ENCODE measurements at places on chromosomes 12 and 14.
A peak's percentile ranks its signal among the peaks of the same experiment; 100 is the strongest.

- no peak for DNase-seq
These were observed 15.9 kb upstream of the INF2 start for GRCh38 chr14:104673481-104673880.

DNA sequence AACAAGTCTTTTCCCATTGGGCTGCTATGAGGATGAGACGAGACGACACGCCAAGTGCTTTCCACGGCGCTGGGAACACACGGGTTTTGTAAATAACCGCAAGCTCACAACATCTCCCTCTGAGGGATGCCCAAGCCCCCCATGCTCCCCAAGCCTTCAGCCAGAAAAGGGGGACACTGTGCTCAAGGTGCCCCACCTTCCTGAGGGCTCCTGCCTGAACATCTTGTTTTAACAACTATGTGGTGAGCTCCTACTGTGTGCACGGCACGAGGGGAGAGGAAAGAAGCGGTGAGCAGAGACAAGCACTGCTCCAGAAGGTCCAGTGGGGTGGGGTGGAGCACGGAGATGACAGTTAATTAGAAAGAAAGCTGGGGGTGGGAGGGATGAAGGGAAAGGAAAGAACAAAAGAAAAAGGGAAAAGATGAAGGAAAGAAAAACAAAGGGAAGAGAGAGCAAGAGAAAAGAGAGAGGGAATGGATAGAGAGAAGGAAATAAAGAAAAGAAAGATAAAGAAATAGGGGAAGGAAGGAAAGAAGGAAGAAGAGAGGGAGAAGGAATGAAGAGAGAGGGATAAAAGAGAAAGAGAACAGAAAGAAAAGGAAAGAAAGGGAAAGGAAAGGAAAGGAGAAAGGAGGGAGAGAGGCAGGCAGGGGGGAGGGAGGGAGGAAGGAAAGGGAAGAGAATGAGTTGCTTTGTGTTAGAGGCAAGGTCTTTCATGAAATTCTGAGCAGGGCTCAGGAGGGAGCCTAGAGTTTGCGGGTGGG lies 56.8 kb downstream of the SLC15A4 start:
- DNase-seq: no peak

GRCh38 chr12:1778911-1779310 lies 41.5 kb upstream of the LRTM2 start:
- DNase-seq: no peak

DNA sequence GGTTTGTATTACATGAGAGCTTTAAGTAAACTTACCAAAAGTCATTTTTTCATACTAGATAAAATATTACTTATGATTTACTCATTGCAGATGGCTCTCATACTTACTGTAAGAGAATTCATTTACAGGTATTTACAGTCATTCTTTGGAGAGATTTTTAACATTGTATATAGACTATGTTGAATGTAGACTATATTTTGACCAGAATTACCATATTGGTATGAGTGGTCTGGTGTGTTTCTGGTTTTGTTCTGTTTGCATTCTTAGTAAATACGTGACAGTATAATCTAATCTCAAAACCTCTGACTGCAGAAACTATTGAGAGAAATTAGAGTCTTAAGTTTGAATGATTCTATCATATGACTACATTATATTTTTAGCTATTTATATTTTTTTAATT lies 91.1 kb downstream of the USP15 start:
- DNase-seq: no peak

DNA sequence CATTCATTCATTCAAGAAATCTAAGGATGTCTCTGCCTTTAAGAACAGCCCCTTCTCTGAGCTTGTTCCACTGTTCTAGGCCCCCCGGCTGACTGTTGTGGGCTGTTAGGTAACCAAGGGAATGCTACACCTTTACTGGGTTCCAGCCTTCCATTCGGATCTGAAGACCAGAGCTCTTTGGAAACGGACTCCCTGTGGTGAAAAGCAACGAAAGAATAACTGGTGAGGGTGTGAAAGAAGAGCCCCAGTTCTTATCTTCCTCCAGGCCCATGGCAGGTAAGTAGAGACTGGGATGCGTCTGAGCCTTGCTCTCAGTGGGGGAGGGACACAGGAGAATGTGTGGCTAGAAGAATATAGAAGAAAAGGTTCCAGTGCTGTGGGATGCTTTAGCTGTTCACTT lies 207.4 kb downstream of the TMEM132D start:
- no peak for DNase-seq

DNA sequence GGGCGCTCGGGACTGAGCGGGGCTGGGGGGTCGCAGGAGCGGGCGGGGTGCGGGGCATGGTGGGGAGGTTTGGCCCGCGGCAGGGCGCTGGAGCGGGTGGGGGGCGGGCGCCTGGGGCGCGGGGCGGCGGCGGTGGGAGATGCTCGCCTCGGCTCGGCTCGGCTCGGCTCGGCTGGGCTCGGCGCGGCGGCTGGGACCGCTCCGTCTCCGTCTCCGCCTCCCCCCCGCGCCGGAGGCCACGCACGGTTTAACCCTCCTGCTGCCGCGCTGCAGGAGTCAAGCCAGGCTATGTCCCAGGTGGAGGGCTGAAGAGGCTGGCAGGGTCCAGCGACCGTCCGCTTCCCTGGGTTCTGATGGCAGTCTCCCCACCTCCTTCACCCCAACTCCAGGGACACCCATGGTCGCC lies at the start of gene PIANP:
TSS of gene PIANP (minus strand) at position 170 of the 406 bp plus-strand sequence. CDS start 2,754 bp downstream, outside the sequence.
- peak; percentile 34 for DNase-seq

GRCh38 chr12:4152145-4152795 lies 121.3 kb upstream of the CCND2 start:
- DNase-seq: no peak

DNA sequence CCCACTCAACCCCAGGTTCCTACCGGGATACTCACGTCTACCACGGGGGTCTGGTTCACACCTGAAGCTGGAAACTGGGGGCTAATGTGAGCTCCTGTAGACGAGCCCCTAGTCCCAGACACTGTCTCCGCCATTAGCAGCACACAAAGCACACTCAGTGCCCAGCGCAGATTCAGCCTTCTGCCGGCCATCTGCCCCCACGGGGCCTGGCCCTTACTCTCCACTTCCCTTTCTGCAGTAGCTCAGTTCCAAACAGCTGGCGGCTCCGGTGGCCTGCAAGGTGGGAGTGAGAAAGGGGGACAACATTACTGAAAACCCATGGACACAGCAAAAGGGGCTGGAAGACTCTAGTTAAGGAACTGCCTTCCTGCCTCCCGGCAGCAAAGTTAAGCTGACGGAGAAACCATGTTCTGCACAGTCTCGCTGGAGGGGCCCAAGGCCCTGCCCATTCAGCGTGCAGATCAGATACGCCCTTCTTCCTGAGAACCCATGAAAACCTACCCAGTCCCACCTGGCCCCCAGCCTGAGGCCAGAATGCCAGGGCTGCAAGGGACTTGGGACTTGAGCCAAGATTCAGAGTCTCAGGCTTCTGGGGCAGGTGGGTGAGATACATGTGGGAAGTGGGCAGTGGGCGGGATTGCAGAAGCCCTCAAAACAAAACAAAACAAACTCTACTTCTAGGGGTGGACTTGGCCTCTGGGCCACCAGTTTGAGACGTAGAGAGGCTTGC lies 2.1 kb downstream of the SLC8B1 start:
- no peak for DNase-seq

- DNase-seq: no peak
These were observed 130.8 kb upstream of the ATP2B1 start for GRCh38 chr12:89839444-89839843.

DNA sequence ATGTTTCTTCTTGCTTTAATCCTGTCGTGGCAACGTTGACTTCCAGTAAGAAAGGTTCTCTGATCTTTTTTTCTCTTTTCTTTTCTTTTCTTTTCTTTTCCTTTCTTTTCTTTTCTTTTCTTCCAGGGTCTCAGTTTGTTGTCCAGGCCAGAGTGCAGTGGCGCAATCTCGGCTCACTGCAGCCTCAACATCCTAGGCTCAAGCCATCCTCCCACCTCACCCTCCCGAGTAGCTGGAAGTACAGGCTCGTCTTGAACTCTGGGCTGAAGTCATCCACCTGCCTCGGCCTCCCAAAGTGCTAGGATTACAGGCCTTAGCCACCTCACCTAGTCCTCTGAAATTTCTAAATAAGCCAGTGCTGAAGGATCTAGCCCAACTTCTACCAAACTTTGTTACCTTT lies 1.3 kb upstream of the MAP3K9 start:
- DNase-seq: no peak

GRCh38 chr12:74896186-74896585 lies 313.5 kb downstream of the KCNC2 start:
- no peak for DNase-seq

DNA sequence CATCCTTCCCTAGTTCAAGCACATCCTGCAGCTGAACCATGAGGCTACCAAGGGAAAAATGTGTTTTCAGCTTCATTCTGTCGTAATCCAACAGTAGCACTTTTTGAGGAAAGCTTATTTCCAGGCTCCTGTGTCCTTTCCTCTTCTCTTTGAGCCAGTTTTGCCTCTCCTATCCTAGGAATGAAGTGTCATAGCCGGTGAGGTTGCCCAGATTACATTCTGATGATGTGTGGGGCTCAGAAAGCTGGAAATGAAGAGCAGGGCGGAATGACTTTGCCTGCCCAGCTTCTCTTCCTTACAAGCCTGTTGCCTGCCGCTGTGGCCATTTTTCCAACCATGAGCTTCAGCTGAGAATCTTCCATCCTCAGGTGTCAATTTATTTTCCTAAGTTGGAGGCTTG lies 381.8 kb downstream of the NUAK1 start:
- DNase-seq: no peak

DNA sequence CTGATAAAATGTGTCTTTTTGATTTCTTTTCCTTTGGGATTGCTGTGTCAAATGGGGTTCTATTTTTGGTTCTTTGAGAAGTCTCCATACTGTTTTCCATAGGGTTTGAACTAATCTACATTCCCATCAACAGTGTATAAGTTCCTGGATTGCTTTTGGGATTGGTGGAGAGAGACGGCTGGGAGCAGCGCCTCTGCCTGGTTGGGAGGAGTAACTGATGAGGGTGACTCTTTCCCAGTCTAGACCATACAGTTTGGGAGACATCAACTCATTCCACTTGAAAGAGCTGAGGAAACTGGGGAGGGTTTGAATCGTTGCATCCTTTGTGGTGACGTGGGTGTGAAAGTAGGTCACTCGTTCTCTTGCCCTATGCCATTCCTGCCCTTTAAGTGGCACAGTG lies 42.3 kb upstream of the KCNA1 start:
- no peak for DNase-seq

DNA sequence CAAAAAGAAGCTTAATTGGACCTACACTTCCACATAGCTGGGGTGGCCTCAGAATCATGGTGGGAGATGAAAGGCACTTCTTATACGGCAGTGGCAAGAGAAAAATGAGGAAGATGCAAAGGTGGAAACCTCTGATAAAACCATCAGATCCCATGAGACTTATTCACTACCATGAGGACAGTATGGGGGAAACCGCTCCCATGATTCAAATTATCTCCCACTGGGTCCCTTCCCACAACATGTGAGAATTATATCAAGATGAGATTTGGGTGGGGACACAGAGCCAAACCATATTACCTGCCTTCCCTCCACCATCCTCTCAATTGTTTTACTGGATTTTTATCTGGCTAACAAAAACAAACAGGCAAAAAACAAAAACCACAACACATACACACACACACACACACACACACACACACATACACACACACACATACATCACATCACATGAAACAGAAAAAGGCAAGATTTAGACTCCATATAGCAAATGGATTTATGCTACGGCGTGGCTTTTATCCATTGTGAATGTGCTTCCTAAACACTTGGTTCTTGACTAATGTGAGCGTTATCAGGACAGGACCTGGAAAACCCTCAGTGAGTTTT lies 66.7 kb downstream of the ZFP36L1 start:
- DNase-seq: no peak

- peak; percentile 44 for DNase-seq
These were observed 28.4 kb downstream of the SLC7A8 start for GRCh38 chr14:23154964-23155587.

GRCh38 chr12:12912711-12913110 lies 21.3 kb downstream of the GPRC5A start:
- DNase-seq: no peak

- DNase-seq: peak; percentile 90
These were observed 25.1 kb upstream of the UBC start for GRCh38 chr12:124939421-124940142.

DNA sequence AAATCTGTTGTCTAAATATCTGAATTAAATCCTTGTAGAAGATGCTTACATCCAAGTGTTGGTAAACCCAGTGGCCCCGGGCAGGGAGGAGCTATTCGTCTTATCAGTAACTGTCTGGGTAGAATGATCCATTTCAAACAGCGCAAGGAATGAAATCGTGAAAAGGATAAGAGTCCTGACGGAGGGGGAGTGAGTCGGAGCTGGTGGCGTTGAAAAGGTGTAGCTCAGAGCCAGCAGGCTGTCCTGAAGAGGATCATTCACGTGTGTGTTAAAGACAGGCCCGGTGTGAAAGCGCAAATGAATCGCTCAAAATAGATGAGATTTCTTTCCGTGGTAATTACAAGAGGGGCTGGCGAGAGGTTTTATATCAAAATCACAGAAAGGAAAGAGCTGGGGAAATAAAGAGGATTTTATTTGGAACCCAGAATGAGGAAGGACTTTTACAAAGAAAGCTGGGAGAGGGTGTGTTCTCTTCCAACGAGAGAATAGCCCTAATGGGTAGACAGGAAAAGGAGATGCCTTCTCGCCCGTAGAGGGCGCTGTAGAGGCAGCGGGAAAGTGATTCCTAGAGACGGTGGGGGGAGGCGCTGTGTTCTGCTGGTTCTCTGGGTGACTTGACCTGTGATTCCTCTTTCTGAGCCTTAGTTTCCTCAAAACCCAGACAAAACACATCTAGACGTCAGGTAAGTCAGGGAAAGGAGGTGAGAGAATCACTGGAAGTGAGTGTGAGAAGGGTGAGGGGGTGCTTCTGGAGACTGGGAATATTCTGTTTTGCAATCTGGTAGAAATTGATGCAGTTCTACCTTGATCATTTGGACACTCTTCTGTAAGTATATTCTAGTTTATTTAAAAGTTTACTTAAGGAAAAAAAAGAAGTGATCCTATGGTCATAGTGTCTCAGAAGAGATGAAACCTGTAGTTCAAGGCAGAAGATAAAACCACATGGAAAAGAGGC lies 39.3 kb downstream of the SRRM4 start:
- DNase-seq: peak; percentile 93

DNA sequence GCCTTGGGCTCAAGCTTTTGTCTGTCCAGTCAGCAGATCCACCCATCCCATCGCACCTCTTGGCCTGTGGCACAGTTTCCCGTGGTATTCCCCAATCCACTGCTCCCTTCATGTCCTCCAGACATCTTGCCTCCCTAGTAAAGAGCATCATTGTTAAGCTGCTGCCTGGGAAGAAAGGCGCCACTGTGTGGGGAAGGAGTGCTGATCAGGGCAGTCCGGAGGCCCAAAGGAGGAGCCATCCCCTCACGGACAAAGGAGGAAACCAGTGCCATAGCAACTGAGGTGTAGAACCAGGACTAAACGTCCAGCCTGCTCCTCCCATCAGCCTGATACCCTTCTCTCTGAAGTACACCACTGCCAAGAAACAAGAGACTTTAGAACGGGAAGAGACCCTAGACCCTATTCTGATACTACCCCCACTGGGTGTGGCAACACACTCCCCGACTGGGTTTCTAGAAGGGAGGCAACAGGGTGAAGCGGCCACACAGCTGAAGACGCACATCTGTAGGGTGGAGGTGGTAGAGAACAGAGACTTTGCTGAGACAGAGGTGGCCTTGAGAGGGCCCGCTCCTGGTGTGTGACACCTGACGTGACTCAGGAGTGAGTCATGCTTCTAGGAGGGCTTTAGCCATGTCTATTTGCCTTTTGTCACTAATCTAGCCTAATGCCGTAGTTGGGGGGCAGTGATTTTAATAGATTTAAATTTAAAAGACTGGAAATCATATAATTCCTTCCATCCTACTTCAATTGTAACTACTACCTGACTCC lies 185.0 kb downstream of the DPF3 start:
- no peak for DNase-seq

GRCh38 chr14:96567289-96567899 lies 65.2 kb downstream of the PAPOLA start:
- no peak for DNase-seq

GRCh38 chr12:120227233-120228040 lies 26.5 kb upstream of the RPLP0 start:
- no peak for DNase-seq

Measured in WTC11 (cell line).